Activated CD4-positive, alpha-beta T cell treated with anti-CD3 and anti-CD28 coated beads, Interleukin-2, amount 10 ng/mL, durations not matched to agents 24 days and 14 days (primary cell): ENCODE measurements at places on chromosomes 4 and X. TPM values are rescaled to one million over a fixed set of nuclear protein-coding genes. Genes with fewer than 3 reads are reported as not detected.

The MAGEC1 gene
- total RNA-seq = not detected in 2 replicates

The FGF2 gene
- total RNA-seq = 13.3 and 13.8 TPM in 2 replicates

The HS6ST2 gene
- total RNA-seq = 0.78 and 1.2 TPM in 2 replicates

DNA sequence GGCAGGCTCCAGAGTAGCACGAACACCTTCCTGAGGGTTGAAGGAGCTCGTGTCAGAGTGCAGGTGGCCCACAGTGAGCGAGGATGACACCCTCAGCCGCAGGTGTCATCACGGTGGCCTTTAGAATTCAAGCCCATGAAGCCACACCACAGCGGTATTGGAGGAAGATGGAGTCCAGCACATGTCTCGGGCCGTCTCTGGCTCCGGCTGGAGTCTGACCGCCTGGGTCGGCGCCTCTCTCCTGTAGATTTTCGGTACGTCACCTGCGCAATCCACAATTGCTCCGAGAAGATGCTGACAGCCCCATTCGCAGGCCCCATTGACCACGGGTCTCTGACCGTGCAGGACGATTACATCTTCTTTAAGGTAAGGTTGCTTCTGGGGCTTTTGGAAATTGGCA lies 229.4 kb upstream of the PSAPL1 start:
- no peak for DNase-seq

The SYNPO2 gene
- 0.14 and 0.16 TPM in 2 replicates for total RNA-seq

DNA sequence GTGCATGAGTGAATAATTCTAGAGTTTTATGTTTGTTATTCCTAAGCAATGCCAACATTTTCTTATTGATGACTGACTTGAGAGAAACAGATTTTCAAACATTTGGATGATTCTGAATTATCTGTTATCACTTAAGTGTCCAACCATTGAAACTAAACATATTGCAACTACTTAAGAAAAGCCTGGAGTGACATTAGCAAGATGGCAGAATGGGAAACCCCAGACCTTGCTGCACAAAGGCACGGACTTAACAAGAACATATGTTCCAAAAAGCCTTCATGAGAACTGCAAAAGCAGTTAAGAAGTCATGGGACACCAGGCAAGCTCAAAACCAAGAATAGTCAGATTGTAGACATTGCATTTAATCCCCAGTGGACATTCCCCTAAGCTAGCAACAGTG lies 215.1 kb downstream of the DCHS2 start:
- no peak for DNase-seq

The ZMYM3 gene
- 16.9 and 20.1 TPM in 2 replicates for total RNA-seq

The CORIN gene
- 0.51 TPM in 1 of 2 replicates, not detected in the other for total RNA-seq

- DNase-seq = no peak
These were observed 57.6 kb downstream of the UGT2B11 start for GRCh38 chr4:69156913-69157312.
